ENCODE measurements at places on chromosomes 16 and 17. TPM values are rescaled to one million over a fixed set of nuclear protein-coding genes. Genes with fewer than 3 reads are reported as not detected.

DNA sequence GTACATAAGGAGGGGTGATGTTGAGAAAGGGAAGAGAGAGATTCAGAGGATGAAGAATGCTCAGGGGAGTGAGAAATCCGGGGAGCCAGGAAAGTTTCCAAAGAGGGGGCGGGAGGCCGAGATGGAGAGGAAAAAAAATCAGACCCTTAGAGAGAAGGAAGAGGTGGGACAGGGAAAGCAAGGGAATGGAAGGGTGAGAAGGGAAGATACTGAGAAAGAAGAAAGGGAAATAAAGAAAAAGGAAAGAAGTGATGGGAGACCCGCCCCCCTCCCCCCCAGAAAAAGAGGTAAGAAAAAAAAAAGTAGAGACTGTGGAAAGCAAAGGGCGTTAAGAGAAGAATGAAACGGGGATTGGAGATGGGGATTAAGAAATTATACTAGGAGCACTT lies 507 bp downstream of the DYNLRB2 start:
- H3K4me1 ChIP-seq: peaks cover 7% of the 10 kb centered on the region
- peak overlapping the region; percentile 91 for H3K4me3 ChIP-seq
- H3K27ac ChIP-seq: peak overlapping the region; percentile 92
- no peaks in the 10 kb centered on the region for H3K36me3 ChIP-seq
- peaks cover 2% of the 10 kb centered on the region for H3K27me3 ChIP-seq
- no peak for DNase-seq

DNA sequence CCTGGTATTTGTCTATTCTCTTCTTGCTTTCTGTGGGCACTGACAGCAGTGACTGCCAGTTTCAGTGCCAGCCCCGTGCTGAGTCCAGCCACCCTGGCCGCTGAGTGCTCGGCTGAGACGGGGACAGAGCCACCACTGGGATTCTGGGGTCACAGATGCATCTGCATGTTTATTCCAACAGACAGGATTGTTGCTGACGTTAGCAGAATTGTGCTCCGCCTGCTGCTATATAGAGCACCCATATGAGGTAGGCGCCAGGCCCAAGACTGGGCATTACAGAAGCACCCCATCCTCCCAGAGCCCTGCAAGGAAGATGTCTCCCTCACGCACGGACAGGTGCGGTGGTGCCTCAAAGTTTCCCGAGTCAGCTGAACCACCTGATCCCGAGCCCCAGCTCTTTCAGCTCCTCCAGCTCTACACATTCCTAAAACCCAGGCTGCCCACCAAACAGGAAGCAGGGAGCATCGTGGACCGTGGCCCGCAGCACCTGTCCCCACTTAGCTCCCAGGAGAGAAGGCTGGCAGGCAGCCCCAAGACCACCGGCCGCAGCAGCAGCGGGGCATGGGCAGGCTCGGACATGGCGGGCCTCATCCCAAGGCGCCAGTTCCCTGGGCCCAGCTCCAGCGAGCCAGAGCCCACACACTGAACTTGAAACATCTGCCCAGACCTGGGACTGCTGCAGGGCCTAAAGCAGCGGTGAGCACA lies 44.9 kb upstream of the RASD1 start:
- no peaks in the 10 kb centered on the region for H3K4me1 ChIP-seq
- no peaks in the 10 kb centered on the region for H3K36me3 ChIP-seq
- no peak for DNase-seq

Gene VASN
- 0.67 TPM for total RNA-seq

Gene TRIM37
- total RNA-seq: 24.8 TPM

GRCh38 chr16:80974649-80975376 lies 31.9 kb downstream of the CMC2 start:
- peaks cover 29% of the 10 kb centered on the region for H3K4me1 ChIP-seq
- H3K27me3 ChIP-seq: peaks cover 2% of the 10 kb centered on the region
- DNase-seq: no peak
- no peak overlapping the region for H3K4me3 ChIP-seq

Measured in endothelial cell (in vitro differentiated cells).